Bronchial epithelial cell (primary cell): ENCODE measurements at places on chromosomes 3 and 15.

- no peak for DNase-seq
These were observed 82.9 kb downstream of the ST6GAL1 start for GRCh38 chr3:187013159-187013716.

DNA sequence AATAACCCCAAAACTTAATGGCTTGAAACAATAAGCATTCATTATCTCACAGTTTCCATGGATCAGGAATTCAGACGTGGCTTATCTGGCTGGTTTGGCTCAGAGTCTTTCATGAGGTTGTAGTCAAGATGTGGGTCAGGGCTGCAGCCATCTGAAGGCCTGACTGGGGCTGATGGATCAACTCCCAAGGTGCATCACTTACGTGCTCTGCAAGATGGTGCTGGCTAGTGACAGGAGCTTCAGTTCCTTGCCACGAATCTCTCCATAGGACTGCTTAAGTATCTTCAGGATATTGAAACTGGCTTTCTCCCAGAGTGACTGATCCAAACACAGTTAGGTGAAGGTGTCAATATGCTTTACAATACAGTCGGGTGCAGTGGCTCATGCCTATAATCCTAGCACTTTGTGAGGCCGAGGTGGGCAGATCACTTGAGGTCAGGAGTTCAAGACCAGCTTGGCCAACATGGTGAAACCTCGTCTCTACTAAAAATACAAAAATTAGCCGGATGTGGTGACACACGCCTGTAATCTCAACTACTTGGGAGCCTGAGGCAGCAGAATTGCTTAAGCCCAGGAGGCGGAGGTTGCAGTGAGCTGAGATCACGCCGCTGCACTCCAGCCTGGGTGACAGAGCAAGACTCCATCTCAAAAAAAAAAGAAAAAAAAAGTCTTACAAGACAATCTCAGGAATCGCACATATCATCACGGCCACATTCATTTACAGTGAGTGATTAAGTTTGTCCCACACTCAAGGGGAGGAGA, 28.5 kb upstream of the PTPRG start:
- DNase-seq: no peak

GRCh38 chr3:183812761-183813445, 12.5 kb downstream of the MAP6D1 start:
- peak; percentile 84 for DNase-seq

- no peak for DNase-seq
These were observed 104.6 kb downstream of the APBA2 start for GRCh38 chr15:28990390-28990789.

- DNase-seq: no peak
These were observed 420.2 kb upstream of the CCDC54 start for GRCh38 chr3:106957029-106957428.

GRCh38 chr3:58333206-58334012, 717 bp downstream of the PXK start:
- no peak for DNase-seq

- DNase-seq: no peak
These were observed 25.3 kb downstream of the TRANK1 start for GRCh38 chr3:36919439-36920160.

DNA sequence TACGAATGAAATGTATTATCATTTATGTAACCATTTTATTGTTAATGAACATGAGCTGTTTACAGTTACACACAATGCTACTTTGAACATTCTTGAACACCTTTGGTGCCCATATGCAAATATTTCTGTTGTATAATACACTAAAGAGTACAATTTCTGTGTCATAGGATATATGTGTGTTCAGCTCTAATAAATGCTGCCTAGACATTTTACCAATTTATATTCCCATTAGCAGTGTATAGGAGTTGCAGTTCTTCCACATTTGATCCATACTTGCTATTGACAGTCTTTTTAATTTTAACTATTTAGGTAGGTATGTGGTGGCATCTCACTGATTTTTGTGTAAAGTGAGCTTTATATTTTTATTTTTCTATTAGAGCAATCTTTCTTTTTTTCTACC, 331.8 kb downstream of the ZIC1 start:
- no peak for DNase-seq

DNA sequence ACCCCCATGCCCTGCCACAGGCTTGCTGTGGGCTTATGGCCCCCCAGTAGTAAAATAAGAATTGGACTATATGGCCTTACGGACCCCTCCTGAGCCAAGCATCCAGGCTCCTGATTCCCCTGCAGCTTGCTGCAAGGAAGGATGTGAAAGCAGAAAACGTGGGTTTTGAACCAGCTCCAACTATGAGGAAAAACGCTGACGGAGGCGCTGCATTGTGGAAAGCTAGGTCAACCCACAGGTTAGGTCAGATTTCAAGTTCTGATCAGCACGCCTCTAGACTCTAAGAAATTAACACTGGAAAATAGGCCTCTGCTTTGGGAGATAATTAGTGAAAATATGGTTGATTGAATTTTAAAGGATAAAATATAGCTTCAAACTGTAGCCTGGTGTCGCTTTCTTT, 195.4 kb upstream of the HES1 start:
- peak; percentile 5 for DNase-seq

DNA sequence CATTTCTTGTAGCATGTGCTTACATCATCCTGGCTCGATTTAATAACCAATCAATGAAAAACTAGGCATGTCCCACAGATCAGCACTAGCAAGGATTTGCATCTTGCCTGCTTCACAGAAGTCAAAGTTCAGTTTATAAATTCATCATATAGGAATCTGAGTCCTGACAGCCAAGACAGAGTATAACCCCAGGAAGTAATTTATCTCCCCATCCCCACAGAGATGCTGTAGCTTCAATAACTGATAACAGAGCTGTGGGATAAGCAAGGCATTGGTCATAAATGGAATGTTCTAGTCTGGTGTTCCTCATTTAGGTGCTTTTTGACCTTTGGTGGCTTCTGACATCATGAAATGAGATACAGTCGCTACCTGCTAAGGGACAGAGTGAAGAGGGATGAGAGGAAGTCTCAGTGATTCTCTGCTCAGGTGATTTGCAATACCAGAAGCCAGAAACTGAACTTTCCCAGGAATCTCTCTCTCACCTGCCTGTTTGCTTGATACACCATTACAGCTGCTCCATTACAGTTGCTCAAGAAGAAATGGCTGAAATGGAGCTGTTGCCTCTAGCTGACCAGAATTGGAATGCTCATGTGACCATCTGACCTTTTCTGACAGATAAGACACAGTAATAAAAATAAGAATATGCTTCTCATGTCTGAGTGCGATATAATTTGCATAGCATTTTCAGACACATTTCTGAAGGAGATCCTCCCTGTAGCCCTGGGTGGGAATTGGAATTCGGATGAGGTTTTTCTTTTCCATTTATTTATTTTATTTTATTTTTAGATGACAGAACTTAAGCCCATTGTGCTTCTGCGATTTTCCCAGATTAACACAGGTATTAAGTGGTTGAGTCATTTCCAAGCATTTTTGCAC, 217.1 kb upstream of the KCNMB2 start:
- no peak for DNase-seq
